ENCODE measurements at places on chromosomes 4 and X.

- peak; percentile 55 for DNase-seq
Measured at GRCh38 chr4:74671080-74671698, 123.1 kb downstream of the BTC start.

DNA sequence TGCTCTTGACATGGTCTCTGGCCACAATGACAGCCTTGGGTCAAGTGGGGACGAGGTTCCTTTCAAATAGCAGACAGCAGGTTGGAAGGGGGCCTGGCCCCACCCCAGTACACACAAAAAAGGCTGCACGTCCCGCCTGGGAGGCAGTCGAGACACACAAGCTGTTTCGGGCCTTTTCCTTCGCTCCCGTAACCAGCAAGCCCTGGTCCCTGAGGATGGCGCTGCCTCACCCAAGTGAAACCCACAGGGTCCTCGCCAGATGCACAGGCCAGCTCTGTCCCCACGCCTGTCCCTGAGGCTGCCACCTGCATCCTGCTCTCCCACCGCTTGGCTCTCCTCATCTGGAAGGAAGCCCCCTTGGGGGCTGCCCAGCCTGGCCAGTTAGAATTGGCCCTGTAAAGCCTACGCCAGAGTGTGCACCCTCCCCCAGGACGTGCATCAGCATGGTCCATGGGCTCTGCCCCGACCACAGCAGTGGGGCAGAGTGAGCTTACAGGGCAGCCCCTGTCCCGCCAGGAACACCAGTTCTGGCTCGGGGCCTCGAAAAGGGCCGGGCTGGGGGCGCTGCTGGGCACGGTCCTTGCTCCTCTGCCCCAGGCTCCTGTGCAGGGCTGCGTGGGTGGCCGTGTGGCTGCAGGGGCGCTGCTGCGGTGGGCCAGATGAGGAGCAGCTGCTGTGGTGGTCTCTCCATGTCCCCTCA is 2.0 kb downstream of the CPLX1 start:
- DNase-seq = no peak

DNA sequence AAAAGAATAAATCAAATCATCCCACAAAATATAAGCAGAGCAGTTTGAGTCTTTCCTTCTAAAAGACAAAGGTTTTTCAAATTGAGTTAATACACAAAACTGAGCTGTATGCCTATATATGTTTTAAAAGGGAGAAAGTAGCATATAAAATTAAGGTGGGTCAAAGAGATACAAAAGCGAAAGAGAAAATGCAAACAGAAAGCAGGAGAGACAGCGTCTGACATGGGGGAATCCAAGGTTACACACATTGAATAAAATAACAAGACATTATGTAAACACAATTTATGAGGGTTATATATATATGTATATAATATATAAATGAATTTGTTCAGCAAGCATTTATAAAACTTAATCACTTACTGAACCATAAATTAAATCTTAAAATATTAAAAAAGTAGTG is 276.1 kb upstream of the LCORL start:
- no peak for DNase-seq

DNA sequence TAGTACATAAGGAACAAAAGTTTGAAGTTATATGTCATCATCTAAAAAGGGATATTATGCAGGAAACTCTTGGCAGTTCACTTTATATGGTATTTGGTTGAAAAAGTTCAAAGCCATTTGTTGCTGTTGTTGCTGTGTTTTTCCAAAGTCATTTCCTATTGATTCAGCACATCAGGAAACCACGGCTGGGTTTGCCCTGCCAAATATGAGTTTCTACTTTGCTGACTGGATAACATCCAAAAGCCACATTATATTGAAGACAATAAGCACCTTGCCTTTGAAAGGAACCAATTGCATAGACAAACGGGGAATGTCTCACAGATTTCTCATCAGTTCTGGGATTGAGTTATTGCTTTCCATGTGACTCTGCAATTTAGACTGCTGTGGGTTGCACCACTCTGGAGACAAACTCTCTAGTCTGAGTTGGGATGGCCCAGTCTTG is 206.1 kb downstream of the SLC39A8 start:
- DNase-seq = peak; percentile 62

GRCh38 chrX:110036162-110037033 is 33.5 kb downstream of the TMEM164 start:
- no peak for DNase-seq

GRCh38 chr4:20255823-20256222 is 4.1 kb downstream of the SLIT2 start:
- no peak for DNase-seq

DNA sequence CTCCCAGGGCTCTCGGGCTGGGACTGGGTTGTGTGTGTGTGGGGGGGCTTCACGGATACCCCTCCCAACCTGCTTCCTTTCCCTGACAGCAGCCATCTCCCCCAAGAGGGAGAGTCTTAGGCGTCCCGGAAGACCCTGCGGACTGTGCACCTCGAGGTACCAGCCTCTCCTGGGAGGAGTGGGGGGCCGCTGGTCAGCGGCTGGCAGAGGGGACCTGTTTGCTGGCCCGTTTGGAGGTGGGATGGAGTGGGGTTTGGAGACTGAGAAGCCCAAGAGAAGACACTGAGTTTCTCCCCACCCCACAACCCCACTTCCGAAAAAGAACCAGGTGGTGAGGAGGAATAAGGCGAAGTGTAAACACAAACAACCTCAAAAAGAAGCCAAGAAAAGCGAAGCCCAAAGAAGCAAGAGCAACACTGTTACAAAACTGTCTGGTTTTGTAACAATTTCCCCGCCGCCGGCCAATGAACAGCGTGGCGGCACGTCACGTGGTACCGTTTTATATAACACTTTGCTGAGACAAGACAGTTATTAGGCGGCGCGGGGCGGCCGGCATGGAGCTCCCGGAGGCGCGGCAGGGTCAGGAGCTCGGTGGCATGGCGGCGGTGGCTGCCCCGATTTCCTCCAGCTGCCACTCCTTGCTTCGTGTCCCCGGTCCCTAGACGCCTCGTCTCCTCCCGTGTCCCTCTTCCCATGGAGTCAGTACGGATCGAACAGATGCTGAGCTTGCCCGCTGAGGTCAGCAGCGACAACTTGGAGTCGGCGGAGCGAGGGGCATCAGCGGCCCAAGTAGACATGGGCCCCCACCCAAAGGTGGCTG is at the start of gene LONRF3:
LONRF3 (plus strand) TSS at position 531 of the 820 bp plus-strand sequence; CDS start at position 694, 163 bp downstream.
- peak; percentile 29 for DNase-seq

GRCh38 chrX:80807606-80807991 is 2.1 kb downstream of the BRWD3 start:
- DNase-seq = no peak

DNA sequence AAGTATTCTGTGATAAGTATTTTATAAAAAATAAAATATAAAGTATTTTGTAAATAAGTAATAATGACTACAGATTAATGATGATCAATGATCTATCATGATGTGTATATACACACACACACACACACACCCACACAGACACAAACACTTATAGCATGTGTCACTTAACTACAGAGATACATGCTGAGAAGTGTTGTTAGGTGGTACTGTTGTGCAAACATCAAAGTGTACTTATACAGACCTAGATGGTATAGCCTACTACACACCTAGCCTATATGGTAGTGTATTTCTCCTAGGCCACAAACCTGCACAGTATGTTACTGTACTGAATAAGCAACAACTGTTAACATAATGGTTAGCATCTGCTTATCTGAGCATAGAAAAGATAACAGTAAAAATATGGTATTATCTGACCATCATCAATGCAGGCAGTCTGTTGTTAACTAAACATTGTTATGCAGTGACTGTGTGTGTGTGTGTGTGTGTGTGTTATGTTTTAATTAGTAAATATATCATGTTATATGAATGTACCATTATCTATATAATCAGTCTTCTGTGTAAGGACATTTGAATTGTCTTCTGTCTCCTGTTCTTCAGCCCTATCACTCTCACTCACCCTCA is 138.2 kb downstream of the CAMK2D start:
- DNase-seq = peak; percentile 22

- DNase-seq = no peak
Measured at GRCh38 chrX:262381-262909, 18.7 kb upstream of the PLCXD1 start.

DNA sequence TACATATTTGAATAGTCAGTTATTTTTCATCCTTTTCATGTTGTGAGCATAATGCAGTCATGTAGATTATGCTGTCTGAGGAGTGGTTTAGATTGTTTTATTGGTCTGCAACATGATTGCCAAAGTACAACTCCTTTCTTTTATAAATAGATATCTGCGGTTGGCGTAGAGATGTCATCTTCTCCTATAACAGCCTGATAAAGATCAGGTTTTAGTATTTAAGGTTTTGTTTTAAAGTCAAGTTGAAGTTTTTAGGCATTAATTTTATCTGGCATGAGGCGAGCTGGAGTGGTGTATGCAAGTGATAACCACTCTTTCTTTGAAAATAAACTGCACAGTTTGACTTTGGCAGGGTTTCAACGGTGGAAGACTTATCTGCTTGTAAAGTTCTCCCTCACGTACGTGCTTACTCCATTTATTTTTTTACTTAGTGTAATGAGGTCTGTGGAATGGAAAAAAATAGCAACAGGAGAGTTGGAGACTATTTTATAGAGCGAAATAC is 126.3 kb downstream of the FBXO8 start:
- DNase-seq = no peak

DNA sequence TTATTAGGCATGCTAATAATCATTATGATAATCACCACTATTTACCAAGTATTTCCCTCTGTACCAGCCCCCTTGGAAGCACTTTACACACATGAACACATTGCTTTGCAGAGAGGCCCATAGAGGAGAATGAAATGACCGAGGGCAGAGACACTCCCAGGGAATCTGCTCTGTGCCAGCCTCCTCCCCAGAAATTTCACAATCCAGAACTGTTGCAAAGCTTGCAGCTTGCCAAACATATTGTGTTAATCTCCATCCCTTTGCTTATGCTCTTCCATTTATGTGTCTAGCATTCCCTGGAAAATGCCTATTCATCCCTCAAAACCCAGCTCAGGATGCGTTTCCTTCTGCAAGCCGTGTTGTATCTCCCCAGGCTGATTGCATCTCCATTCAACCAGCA is 37.8 kb downstream of the CYTL1 start:
- DNase-seq = peak; percentile 89

- no peak for DNase-seq
Measured at GRCh38 chr4:132587626-132588025, 561.5 kb upstream of the PCDH10 start.

GRCh38 chr4:5753766-5754528 is 42.9 kb downstream of the EVC start:
- DNase-seq = peak; percentile 83

DNA sequence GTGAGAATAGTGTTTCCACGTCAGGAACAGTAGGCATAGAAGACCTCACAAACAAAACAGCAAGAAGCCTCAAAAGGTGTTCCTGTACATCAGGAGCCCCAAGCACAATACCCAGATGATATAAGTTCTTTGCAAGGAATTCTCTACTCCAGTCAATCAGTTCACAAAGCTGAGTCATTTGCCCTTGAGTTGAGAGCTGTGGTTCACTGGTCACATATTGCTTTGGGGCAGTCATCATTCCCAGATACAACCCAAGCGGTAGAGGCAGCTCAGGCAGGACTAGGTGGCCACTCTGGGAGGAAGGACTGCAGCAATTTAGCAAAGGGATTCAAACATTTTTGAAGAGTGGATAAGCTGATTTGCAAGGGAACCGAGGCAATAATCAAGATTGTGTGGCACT is 551.5 kb upstream of the ZFP42 start:
- DNase-seq = no peak

- DNase-seq = no peak
Measured at GRCh38 chrX:123814343-123814742, 45.5 kb upstream of the XIAP start.

GRCh38 chrX:55867181-55867651 is 149.7 kb downstream of the RRAGB start:
- DNase-seq = peak; percentile 2

DNA sequence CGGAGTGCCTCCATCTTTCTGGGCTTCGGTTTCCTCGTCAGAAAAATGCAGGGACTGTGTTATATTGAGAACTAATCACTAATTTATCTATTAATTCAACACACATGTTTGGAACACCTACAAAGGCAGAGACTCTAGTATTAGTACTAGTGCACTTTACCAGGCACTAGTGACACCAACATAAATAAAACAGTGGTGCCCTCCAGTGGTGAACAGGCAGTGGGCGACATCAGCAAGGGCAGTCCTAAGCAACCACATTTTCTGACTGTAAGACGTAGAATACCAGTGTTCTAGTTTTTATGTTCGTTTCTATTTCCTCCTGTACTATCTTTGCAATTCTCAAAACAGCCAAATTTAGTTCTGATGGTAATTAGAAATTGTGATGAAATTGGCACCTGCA is 69.1 kb upstream of the UCP1 start:
- peak; percentile 10 for DNase-seq
